ENCODE measurements at places on chromosomes 3 and 15. TPM values are rescaled to one million over a fixed set of nuclear protein-coding genes. Genes with fewer than 3 reads are reported as not detected.

- DNase-seq, result no peak
These were observed 237.0 kb downstream of the SCAPER start for GRCh38 chr15:76667943-76668715.

DNA sequence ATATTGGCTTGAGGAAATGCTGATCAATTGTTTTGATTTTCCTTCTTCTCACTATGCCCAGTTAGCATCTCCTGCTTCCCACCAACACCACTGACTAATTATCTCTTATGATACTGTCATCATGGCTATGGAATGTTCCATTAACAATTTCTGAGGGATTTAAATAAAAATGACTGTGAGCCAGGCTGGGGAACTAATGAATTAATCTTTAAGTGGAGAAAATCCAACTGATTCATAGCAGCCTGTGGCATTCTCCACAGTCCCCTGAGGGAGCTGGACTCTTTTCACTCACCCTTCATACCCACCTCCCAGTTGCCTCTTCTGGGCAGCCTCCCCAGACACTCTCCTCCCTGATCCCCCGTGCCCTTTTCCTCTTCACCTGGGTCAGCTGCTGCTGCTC is 353.6 kb downstream of the CLSTN2 start:
- no peak for DNase-seq

CPNE4 gene
- total RNA-seq, result 0.79 TPM

PRSS50 gene
- 0.32 TPM for total RNA-seq

DNA sequence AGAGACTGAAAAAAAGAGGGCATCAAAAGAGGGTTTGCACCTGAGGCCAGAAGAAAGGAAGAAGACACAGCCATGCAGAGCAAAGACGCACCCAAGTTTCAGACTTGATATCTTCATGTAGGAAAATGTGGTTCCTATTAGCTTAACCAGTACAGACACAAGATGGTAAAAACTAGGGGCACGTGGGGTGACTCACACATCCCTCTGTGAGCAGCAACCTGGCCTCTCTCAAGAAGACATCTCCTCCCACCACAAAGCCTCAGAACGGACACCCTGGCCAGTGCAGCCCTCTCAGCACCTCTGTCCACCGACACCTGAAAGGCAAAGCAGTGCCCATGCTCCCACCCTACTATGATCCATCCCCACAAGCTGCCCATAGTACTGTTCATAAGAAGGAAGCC is 33.3 kb downstream of the GLB1 start:
- no peak for DNase-seq

ACOX2 gene
- total RNA-seq, result 26.8 TPM

PATL2 gene
- 1.0 TPM for total RNA-seq

BOC gene
- 28.1 TPM for total RNA-seq
